ENCODE measurements at places on chromosomes 6 and 20. TPM values are rescaled to one million over a fixed set of nuclear protein-coding genes. Genes with fewer than 3 reads are reported as not detected.

DNA sequence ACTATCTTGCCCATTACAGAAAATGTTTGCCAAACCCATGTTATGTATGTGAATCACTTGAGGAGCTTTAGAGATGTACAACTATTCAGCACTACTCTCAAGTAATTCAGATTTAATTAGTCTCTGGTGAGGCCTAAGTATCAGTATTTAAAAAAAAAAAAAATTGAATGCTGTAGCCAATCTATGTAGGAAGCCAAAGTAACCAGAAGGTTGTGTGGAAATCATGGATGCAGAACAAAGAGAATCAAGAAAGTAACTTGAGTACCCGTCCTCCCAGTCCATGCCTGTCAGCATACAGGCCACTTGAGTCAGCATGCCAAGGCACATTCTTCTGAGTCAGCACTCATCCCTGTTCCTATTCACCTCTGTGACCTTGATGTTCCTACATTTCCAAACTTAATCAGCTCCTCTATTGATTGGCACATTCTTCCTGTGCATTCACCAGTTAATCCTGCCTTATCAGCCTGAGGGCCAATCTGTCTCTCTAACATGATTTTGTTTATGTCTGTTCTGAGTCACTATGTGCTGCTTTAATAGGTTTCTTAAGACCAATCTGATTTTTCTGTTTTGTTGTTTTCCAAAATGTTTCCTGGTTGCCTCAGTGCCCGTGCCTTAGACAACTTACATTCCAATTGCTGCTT is 165.6 kb downstream of the KCNQ5 start:
- DNase-seq, result peak; percentile 88

- DNase-seq, result peak; percentile 64
These were observed 478 bp upstream of the MTHFD1L start for GRCh38 chr6:150865043-150865405.

- no peak for DNase-seq
These were observed 301.2 kb downstream of the PLCB1 start for GRCh38 chr20:8433291-8433690.

HLA-DQA1 gene
- not detected for total RNA-seq

DNA sequence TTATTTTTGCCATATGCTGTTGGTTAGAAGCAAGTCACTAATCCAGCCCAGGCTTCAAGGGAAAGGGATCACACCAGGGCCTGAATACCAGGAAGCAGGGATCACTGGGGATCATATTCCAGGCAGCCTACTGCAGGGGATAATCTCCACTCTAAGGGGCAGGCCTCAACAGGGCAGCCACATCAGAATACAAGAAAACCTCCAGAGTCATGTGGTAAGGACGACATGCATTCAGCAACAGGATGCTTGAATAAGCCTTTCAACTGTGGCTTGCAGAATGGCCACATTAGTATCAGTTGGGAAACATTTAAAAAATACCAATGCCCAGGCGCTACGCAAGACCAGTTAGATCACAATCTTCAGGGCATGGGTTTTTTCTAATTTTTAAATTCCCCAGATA is 109.1 kb downstream of the LY86 start:
- no peak for DNase-seq

DNA sequence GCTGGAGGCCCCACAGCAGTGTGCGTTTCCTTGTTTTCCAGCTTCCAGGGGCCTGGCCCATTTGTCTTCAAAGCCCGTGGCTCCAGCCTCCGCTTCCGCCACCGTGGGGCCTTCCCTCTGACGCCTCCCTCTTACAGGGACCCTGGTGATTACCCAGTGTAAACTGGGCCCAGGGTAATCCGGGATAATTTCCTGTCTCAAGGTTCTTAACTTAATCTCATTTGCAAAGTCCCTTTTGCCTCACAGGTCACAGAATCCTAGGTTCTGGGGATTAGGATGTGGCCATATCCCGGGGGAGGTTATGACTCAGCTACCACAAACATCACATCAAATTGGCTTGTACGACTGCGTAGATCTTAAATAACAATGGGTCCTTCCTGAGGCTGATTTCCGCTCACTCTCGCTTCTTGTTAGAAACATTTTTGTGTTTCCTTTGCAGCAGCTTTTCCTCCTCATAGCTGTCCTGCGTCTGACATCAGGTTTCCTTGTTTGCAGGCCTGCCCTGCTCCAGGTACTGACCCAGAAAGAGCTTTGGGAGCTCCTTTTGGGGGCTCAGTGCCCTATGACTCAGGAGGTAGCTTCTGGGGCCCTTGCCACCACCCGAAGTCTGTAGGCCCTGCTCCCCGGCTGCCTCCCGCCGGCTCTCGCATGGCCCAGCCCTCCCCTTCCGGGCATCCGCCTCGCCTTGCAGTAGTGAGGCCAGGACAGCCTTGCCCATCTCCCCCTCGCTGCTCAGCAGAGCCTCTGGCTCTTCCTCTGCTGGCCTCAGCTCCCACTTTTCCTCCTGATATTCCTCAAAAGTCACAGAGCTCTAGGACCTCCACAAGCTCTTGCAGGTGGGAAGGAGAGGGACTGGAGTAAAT is 100.5 kb downstream of the ERMARD start:
- peak; percentile 23 for DNase-seq

- DNase-seq, result peak; percentile 98
These were observed 127.1 kb upstream of the MLIP start for GRCh38 chr6:53984163-53984562.

DNA sequence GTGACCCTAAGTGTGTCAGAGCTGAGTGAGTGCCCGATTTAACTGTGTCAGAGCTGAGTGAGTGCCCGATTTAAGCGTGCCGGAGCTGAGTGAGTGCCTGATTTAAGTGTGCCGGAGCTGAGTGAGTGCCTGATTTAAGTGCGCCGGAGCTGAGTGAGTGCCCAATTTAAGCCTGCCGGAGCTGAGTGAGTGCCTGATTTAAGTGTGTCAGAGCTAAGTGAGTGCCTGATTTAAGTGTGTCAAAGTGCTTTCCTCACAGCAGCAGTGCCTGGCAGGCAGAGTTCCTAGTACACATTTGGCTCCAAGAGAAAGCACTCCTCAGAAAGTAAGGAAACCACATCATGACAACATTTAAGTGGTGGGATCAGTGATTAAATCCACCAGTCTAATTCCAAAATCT is 13.2 kb downstream of the SERAC1 start:
- no peak for DNase-seq

SOBP gene
- total RNA-seq, result 4.7 TPM

DNA sequence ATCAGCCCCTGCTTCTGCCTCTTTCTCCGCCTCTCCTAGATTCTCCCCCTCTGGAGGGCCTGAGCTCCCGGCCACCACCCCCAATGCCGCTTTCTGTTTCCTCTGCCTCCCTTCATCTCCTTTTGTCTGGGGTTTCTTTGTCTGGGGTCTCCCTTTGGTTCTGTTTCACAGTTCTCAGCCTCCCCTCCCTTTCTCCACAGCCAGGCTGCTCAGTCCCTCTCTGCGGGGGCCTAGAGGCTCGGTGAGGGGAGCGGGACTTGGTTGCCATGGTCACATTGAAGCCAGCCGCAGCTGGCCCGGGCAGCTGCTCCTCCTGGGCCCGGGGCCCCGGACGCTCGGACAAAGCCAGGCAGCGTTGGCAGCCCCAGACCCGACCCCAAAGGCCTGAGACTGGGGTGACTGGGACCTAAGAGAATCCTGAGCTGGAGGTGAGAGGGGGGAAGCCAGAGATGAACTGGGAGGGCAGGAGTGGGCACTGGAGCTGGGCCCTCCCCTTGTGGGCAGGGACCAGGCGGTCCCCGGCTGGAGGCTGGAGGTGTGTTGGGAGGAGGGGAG is 3.5 kb upstream of the DDR1 start:
- DNase-seq, result no peak

DNA sequence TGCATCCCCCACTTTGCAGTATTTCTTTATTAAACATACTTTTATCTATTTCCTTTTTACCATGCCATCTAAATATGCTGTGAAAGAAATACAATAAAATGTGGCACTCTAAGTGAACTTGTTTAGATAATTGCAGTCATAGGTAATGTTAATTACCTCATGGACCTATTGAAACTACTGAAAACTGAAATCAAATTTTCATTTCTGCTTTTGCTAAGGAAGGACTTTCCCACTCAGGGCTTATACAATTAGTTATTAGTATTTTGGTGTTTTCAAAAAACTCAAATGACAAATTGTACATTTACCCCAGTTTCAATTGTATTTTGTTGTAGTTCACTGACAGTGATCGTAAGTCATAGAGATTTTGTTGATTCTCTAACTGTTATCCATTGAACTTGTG is 88.4 kb downstream of the ID4 start:
- DNase-seq, result no peak

KCNG1 gene
- total RNA-seq, result 45.9 TPM

MYO6 gene
- total RNA-seq, result 33.1 TPM

CALHM5 gene
- total RNA-seq, result 1.8 TPM

GRCh38 chr20:4130404-4131189 is 115.2 kb upstream of the RNF24 start:
- peak; percentile 75 for DNase-seq

- no peak for DNase-seq
These were observed 19.5 kb upstream of the SUMO4 start for GRCh38 chr6:149380523-149380922.
